ENCODE measurements at places on chromosomes 5 and 9.
A peak's percentile ranks its signal among the peaks of the same experiment; 100 is the strongest.

DNA sequence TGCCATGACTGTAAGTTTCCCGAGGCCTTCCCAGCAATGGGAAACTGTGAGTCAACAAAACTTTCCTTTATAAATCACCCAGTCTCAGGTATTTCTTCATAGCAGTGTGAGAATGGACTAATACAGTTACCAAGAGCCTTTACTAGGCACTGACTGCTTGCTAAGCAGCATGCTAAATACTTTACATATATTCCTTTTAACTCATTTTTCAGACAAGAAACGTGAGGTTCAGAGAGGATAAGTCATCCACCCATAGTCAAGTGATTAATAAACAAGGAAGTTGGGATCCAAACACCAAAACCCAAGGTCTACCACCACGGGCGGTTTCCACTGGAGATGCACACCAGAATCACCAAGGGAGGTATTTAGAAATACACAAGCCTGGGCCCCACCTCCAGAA is 50.8 kb downstream of the GABBR2 start:
- DNase-seq = no peak

GRCh38 chr5:3827624-3828023 is 232.0 kb downstream of the IRX1 start:
- no peak for DNase-seq

DNA sequence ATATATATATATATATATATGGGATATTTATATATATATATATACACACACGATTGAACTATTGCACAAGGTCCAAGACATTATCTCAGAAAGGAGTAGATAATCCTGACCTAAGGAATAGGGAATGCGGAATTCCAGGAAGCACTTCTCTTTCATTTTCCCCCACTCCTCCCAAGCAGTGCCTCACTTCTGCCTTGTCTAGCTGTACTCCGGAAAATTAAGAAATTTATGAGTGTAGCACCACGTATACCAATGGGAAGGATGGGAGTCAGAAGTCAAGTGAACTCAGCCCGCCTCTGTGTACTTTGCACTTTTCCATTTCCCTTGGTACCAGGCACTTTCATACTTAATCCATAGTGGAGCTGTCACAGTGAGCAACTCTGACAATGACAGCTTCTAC is 10.9 kb downstream of the SLC36A1 start:
- DNase-seq = no peak

GRCh38 chr5:138022912-138023311 is 10.0 kb downstream of the FAM13B start:
- no peak for DNase-seq

GRCh38 chr5:57989378-57989777 is 470.5 kb downstream of the PLK2 start:
- DNase-seq = peak; percentile 68
